ENCODE measurements at places on chromosomes 16 and 17.

DNA sequence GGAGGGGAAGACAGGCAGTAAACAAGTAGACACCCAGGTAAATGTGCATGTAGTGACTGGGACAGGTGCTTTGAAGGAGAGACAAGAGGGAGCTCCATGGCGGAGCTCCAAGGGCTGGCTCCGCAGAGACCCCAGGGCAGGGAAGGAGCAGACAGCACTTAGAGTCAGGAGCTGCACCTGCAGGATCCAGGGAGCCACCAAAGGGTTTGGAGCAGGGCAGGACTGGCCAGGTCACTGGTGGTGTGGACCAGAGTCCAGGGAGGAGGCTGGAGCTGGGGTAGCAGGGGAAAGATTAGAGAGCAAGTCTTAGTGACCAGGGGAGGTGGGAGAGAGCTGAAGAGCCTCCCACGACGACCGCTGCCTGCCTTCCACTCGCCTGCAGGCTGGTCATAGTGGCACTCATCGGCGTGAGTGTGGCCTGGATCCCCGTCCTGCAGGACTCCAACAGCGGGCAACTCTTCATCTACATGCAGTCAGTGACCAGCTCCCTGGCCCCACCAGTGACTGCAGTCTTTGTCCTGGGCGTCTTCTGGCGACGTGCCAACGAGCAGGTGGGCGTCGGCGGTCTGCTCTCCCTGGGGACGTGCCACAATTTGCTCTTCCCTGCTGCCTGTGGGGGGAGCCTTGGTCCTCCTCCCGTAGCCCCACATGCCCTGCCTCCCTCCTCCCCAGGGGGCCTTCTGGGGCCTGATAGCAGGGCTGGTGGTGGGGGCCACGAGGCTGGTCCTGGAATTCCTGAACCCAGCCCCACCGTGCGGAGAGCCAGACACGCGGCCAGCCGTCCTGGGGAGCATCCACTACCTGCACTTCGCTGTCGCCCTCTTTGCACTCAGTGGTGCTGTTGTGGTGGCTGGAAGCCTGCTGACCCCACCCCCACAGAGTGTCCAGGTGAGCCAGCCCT is 14.7 kb upstream of the FAM83G start:
- DNase-seq = no peak

GRCh38 chr16:84774810-84775209 is 45.0 kb upstream of the CRISPLD2 start:
- no peak for DNase-seq

DNA sequence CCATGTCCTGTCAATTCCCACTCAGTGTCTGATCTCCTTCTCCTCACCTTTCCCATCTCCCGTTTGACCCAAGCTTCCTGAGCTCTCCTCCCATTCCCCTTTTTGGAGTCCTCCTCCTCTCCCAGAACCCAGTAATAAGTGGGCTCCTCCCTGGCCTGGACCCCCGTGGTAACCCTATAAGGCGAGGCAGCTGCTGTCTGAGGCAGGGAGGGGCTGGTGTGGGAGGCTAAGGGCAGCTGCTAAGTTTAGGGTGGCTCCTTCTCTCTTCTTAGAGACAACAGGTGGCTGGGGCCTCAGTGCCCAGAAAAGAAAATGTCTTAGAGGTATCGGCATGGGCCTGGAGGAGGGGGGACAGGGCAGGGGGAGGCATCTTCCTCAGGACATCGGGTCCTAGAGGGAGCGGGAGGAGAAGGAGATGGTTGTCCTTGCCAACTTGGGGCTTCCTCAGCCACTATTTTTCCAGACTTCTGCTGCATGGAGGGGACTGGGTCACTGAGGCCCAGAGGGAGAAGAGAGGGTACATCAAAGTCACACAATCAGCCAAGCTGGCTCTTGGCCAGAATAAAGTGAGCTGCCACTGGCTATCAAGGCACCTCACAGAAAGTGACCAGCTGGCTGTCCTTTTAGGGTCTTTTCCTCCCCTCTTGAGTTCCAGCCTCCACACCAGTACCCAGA is 1.9 kb upstream of the TBC1D10B start:
- DNase-seq = no peak

DNA sequence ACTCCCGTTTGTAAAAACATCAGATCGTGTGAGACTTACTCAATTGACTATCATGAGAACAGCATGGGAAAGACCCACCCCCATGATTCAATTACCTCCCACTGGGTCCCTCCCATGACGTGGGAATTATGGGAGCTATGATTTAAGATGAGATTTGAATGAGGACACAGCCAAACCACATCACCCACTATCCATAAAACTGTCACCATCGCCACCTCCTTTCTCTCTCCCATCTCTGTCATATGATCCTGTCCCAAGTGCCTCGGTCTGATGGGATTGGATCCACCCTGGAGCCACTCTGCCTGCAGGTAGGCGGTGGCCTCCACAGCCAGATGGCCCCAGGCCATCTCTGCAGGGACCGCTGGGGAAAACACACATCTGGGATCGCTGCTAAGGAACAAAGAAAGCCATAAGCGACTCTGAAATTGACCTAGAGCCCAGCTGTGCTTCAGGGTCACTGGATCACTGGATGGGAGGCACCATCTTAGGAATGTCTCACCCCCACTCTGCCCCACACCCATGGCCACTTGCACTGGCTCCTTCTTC is 61.2 kb downstream of the TMEM186 start:
- no peak for DNase-seq
